Bone marrow (tissue), 2 donors: ENCODE measurements at places on chromosomes 6 and 20.

DNA sequence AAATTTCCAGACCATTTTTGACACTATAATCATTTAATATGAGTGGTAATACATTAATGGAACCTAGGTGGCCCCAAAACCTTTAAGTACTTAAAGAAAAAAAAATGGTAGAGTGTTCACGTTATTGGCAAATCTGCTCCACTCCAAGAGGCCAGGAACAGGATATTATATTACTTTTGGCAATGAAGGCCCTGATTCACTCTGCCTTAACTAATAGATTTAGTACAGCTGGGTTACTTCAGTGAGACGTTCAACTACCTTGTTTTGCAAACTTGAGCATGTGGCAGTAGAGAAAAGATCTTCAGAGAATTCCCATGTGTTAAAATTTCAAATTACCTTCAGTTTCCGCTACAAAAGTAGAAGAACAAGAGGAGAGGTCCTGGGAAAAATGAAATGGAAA, 12.8 kb downstream of the ADNP start:
- no peak for DNase-seq

- no peak for DNase-seq
Observed at GRCh38 chr6:6843057-6843627, 254.6 kb downstream of the LY86 start.

GRCh38 chr20:46081074-46081473, 8.7 kb downstream of the NCOA5 start:
- no peak for DNase-seq

GRCh38 chr6:121571455-121571854, 136.0 kb downstream of the GJA1 start:
- no peak for DNase-seq

DNA sequence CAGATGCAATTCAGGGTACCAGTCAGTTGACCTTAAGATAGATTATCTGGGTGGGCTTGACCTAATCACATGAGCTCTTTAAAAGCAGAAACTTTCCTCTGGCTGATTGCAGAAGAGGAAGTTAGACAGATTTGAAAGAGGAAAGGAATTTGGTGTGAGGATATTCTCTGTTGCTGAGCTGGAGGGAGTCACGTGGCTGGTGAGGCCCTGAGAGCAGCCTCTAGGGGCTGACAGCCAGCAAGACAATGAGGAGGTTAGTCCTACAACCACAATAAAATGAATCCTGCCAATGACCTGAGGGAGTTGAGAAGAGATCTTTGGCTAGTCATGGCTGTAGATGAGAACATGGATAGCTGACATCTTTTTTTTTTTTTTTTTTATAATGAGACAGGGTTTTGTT, 87.0 kb upstream of the B3GAT2 start:
- DNase-seq = no peak

DNA sequence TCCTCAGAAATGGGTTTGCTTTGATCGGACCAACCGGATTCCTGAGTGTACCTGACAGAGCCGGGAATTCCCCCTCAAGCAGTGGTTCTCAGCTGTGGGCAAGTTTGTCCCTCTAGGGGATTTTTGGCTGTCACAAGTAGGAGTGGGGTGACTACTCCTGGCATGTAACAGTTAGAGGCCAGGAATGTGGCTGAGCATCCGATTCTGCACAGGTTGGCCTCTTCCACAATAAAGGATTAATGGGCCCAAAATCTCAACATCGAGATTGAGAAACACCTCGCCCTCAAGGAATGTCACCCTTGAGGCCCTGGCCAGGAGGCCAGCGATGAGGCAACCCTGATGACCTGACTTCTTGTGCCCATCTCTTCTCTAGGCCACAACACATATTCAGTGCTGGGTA, 7.9 kb downstream of the AGPAT4 start:
- no peak for DNase-seq
